ENCODE measurements at places on chromosomes 1 and 21. TPM values are rescaled to one million over a fixed set of nuclear protein-coding genes. Genes with fewer than 3 reads are reported as not detected.

XKR8 gene
- total RNA-seq = 7.7 TPM

AMY1A gene
- not detected for total RNA-seq

AURKAIP1 gene
- 91.7 TPM for total RNA-seq

MUTYH gene
- 60.5 TPM for total RNA-seq

SYTL1 gene
- 203 TPM for total RNA-seq

SYT14 gene
- total RNA-seq = not detected

NEGR1 gene
- 0.26 TPM for total RNA-seq

LEFTY1 gene
- total RNA-seq = 0.23 TPM

MCOLN3 gene
- total RNA-seq = 2.8 TPM

All from T-cell (primary cell).